Lung (tissue), 17 donors: ENCODE measurements at places on chromosomes 3 and 15. TPM values are rescaled to one million over a fixed set of nuclear protein-coding genes. Genes with fewer than 3 reads are reported as not detected.
A peak's percentile ranks its signal among the peaks of the same experiment; 100 is the strongest.

GRCh38 chr15:29812384-29812694 lies 9.9 kb downstream of the TJP1 start:
- H3K36me3 ChIP-seq: no peaks in the 10 kb centered on the region
- H3K27me3 ChIP-seq: no peaks in the 10 kb centered on the region
- no peak overlapping the region for H3K4me3 ChIP-seq
- peaks cover 48% of the 10 kb centered on the region for H3K4me1 ChIP-seq
- no peak overlapping the region for H3K27ac ChIP-seq

DNA sequence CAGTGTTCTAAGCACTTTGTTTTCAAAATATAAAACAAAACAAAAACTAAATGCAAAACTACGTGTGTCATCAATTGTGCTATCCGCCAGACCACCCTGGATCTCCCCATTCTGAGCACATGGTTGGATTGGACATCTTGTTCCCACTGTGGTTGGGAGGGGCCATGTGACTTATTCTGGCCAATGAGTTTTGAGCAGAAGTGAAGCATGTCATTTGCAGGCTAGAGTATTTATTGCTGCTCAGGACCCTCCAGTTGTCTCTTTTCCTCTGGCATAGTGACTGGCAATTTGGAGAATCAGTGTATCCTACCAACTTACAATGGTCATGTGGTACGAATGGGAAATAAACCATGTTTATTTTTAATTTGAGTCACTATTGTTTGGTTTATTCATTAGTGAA lies 70.2 kb upstream of the ST8SIA2 start:
- H3K36me3 ChIP-seq: no peaks in the 10 kb centered on the region
- peaks cover 25% of the 10 kb centered on the region for H3K4me1 ChIP-seq
- DNase-seq: peak; percentile 82
- H3K27ac ChIP-seq: no peak overlapping the region

DNA sequence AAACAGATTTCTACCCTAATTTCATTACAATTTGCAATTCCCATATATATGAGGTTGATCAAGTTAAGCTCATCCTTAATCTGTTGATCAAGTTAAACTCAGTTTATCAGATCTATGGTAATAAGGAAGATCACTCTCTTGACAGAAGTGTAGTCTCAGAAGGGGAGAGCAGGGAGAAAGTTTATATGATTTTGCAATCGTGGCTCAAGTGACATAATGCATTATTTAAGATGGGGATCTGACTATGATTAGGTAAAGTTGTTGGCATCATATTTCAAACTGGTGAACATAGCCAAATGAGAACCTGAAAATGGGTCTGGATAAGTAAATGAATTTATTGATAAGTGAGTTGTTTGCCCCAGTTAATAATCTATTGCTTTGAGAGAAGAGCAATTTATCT lies 995.3 kb downstream of the OTOL1 start:
- H3K36me3 ChIP-seq: no peaks in the 10 kb centered on the region
- no peaks in the 10 kb centered on the region for H3K27me3 ChIP-seq
- no peak for DNase-seq
- no peak overlapping the region for H3K27ac ChIP-seq

Gene CLSTN2
- 2.4 TPM for total RNA-seq

GRCh38 chr15:95929232-95929846 lies 401.2 kb upstream of the NR2F2 start:
- H3K4me3 ChIP-seq: no peak overlapping the region
- H3K27ac ChIP-seq: no peak overlapping the region
